Activated naive CD4-positive, alpha-beta T cell treated with anti-CD3 and anti-CD28 coated beads, Interleukin-2, amount 50 U/mL, for 16 hours (primary cell): ENCODE measurements at places on chromosomes 11 and 22.

GRCh38 chr22:44892243-44892642, 117.6 kb downstream of the PHF21B start:
- no peak for DNase-seq

GRCh38 chr11:11978792-11979487, 29.5 kb downstream of the DKK3 start:
- DNase-seq: no peak

- no peak for DNase-seq
Measured at GRCh38 chr11:115194802-115195110, 309.5 kb downstream of the CADM1 start.

DNA sequence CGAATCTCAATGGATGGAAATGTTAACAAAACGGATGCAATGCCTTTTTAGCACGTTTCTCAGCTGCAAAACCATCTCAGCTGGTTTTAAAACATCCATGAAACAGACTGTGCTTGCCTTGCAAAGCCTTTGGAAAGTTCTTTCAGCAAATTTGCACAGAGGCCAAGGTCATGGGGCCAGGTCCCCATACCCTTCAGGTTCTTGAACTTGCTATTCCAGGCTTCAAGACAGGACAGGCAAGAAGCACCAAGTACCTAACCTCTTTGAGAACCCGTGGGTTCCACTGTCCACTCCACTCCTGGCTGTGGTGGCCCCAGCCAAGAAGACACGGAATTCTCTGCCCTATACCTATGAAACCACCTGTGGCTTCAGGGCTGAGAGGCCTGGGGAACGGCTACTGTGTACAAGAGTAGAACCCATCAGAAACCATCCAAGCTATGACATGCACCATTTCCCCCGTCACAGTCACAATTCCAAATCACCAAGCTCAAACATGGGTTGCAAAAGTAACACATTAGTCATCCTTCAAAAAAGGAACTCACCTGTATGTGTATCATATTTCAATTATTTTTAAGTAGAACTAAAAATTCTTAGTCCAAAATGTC, 17.0 kb downstream of the TNKS1BP1 start:
- DNase-seq: no peak

GRCh38 chr11:121559606-121560200, 106.9 kb upstream of the SORL1-AS1 start:
- no peak for DNase-seq

DNA sequence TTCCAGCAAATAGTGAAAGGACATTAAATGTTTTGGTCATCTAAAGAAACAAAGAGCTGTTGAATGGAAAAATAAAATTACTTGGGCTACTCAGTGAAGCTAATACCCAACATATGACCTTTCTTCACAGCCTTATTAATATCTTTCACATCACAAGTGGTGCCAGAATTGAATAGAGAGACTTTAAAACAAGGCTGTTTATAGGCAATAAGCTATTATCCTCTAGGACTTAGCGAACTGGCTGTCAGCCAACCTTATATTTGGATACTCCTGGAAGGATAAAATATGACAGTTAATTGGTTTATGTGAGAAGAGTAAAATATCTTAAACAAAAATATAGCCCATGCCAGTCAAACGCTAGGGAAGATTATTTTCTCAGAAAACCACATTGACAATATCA, 225.5 kb upstream of the BLID start:
- no peak for DNase-seq

DNA sequence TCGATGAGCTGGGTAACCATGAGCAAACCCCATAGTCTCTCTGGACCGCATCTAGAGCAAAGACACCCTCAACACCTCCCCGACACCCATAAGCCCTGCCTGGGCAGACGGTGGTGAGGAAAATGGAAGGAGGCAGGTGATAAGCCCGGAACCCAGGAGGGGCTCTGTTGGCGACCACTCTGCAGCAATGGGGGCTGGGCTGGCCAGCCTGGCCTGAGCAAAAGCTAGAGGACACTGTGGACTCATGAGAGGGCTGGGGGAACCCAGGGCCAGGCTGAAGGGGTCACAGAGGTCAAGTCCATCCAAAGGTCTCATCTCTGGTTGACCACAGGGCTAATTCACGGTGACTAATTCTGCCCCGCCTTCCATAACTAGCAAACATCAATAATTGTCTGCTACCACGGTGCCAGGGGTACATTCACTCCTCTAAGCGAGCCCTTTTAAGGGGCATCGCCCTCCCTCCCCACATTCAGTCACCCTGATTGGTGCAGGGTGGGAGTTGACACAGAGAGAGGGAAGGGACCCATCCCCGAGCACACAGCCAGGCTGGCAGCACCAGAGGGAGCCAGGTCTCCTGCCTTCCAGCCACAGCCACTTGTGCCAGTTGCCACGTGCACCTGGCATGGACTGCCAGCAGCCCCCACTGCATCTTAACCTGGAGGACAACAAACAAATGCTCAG, 4.0 kb downstream of the PYGM start:
- DNase-seq: no peak

DNA sequence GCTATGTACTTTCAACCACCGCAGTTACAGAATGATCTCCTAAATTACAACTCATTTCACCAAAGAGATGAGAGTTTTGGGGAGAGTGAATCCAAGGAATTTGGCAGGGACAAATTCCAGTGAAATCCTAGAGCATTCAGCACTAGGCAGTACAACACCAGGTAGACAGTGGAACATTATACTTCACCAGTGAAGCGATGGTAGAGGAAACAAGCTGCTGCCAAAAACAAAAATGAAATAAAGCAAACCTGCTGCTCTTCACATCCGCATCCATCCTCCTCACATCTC, 16.9 kb downstream of the SMCO4 start:
- no peak for DNase-seq
